Brain pericyte (primary cell): ENCODE measurements at places on chromosomes 16 and 17.

- DNase-seq: no peak
Observed at GRCh38 chr17:44304651-44305050, 3.8 kb upstream of the RUNDC3A start.

- DNase-seq: no peak
Observed at GRCh38 chr16:55056585-55057401, 126.1 kb downstream of the IRX5 start.

DNA sequence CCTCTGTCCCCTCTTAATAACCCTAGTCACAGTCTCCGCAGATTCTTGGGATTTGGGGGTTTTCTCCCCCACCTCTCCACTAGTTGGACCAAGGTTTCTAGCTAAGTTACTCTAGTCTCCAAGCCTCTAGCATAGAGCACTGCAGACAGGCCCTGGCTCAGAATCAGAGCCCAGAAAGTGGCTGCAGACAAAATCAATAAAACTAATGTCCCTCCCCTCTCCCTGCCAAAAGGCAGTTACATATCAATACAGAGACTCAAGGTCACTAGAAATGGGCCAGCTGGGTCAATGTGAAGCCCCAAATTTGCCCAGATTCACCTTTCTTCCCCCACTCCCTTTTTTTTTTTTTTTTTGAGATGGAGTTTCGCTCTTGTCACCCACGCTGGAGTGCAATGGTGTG is 5.6 kb downstream of the CCL22 start:
- no peak for DNase-seq

GRCh38 chr17:71441098-71441497 is 679.7 kb upstream of the SOX9 start:
- no peak for DNase-seq

GRCh38 chr16:1441391-1441829 is 2.9 kb downstream of the CCDC154 start:
- DNase-seq: no peak

DNA sequence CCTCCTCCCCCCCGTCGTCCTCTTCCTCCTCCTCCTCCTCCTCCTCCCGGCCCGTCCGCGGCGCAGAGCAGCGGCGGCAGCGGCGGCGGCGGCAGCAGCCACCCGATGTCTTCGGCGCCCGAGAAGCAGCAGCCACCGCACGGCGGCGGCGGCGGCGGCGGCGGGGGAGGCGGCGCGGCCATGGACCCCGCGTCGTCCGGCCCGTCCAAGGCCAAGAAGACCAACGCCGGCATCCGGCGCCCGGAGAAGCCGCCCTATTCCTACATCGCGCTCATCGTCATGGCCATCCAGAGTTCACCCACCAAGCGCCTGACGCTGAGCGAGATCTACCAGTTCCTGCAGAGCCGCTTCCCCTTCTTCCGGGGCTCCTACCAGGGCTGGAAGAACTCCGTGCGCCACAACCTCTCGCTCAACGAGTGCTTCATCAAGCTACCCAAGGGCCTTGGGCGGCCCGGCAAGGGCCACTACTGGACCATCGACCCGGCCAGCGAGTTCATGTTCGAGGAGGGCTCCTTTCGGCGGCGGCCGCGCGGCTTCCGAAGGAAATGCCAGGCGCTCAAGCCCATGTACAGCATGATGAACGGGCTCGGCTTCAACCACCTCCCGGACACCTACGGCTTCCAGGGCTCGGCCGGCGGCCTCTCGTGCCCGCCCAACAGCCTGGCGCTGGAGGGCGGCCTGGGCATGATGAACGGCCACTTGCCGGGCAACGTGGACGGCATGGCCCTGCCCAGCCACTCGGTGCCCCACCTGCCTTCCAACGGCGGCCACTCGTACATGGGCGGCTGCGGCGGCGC is at the start of gene FOXF1:
Gene FOXF1, plus strand, starts transcription at position 63 of the 797 bp plus-strand sequence. Its CDS starts 43 bp downstream, at position 106.
- no peak for DNase-seq

GRCh38 chr17:50781167-50781566 is 13.8 kb upstream of the ANKRD40CL start:
- no peak for DNase-seq
